ENCODE measurements at places on chromosomes 6 and 20.

DNA sequence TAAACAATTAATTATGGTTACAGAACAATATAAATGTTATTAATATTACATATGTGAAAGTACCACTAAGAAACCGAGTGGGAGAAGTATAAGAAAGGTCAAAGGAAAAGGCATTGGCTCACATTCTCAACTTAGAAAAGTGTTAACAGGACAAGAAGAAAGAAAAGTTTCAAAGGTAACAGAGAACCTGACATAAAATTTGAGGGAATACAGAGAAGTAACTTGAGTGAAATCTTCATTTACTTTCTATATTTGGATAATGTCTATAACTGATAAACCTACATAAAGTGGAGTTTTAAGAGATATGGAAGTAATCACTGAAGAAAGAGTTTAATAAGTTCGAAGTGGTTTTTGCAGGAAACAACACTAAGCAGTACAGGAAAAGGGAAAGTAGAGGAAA lies 30.1 kb downstream of the REPS1 start:
- no peak for DNase-seq

DNA sequence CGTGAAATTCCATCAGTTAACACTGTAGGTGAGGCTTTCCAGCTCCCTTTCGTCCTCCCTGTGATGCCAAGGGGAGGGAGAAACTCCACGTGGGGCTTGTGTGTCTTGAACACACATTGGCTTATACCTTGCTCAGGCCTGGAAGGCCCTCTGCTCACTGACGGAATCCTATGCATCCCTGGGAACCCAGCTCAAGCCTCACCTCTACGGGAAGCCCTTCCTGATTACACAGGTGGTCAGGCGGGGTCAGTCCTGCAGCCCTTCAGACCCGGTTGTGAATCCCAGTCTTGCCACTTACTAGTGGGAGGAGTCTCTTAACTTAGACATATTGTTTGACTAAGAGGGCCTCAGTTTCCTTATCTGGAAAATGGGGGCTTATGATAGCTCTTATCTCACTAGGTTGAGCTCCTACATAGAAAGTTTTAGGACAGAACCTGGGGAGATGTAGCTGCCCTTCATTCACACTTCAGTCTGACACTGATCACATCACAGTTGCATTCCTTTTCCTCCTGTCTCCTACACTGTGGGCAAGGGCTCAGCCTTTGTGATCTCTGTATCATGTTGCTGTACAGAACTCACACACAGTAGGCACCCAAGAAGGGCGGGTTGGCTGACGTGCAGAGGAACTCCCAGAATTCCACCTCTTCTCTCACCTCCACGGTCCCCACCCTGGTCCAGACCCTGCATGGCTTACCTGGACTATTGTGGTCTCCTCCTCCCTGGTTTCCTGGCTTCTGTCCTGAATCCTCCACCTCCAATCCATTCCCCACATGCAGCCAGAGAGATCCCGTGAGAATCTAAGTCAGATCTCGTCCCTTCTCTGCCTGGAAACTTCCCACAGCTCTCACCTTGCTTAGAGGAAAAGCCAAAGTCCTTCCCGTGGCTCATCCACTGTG lies 129.6 kb downstream of the CEBPB start:
- no peak for DNase-seq

DNA sequence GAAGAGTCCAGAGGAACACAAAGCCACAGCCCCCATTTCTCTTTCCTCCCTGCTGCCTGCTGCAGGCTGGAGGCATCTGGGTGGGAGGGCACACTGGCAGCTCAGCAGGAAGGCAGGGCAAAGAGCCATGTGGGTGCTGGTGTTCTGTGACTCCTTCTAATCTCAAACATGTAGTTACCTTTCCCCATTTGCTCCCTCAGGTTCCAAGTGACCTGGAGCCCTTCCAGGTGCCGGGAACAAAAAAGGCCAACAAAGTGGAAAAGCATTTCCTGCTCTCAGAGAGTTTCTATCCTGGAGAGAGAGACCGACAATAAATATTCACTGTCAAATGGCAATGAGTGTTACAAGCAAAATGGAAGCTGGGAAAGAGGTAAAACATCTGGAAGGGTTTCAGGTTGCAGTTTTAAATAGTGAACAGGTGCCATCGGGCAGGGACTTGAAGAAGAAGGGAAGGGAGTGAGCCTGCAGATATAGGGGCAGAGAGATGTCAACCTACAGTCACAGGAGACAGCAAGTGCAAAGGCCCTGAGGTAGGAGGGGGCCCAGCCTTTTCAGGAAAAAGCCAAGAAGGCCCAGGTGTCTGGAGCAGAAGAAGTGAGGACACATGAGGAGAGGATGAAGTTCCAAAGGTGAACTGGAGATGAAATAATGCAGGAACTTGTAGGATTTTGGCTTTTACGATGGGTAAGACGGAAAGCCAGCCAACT lies 43.6 kb upstream of the IYD start:
- no peak for DNase-seq

- DNase-seq, result no peak
These were observed 48.7 kb upstream of the TAB2 start for GRCh38 chr6:149268768-149269167.

DNA sequence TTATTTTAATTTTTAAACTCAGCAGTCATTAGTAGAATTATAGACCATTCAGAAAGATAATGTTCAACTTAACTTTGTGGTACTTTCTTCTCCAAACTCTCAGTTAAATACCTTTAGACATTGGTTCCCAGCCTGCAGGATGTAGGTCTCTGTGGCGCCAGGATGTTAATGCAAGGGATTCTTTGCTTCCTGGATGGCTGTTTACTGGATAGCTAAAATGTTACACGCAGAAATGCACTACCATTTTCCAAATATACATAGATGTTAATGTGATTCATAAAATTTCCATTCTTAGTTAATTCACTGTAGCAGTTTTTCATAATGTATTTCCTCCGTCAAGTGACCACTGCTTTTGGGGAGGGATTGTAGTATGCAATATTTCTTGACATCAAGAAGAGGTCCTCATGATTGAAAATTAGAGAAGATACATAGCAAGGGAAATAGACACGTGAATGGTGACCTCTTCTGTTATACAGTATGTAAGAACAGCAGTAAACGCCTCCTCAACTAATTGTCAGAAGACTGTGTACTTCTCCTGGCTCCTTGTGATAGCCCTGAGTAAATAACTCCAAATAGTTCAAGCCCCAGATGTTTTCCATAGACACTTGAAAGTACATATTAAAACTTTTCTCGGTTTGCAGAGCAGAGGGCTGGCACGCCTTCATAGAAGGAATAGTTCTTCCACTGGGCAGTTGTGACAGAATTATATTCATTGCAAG lies 128.8 kb downstream of the LCA5 start:
- no peak for DNase-seq

- peak; percentile 70 for DNase-seq
These were observed 154.7 kb downstream of the JARID2 start for GRCh38 chr6:15400572-15401004.

- DNase-seq, result no peak
These were observed 6.9 kb downstream of the EDN3 start for GRCh38 chr20:59307270-59307669.

GRCh38 chr20:62409931-62410745 lies 3.1 kb upstream of the CABLES2 start:
- DNase-seq, result peak; percentile 54

- no peak for DNase-seq
These were observed 104.8 kb downstream of the GMDS start for GRCh38 chr6:2140438-2141128.

DNA sequence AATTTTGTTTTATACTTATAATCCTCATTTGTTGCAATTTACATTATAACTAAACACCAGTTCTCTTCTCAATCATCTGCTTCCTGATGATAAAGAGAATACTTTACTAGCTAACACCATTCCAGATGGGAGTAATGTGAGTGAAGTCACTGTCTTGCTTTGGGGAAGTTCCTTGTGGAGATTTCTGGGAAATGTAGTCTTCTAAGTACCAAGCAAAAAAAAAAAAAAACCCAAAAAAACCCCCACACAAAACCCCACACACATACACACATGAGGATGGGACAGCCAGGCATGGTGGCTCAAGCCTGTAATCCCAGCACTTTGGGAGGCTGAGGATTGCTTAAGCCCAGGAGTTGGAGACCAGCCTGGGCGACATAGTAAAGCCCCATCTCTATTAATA lies 2.2 kb upstream of the SNPH start:
- no peak for DNase-seq

DNA sequence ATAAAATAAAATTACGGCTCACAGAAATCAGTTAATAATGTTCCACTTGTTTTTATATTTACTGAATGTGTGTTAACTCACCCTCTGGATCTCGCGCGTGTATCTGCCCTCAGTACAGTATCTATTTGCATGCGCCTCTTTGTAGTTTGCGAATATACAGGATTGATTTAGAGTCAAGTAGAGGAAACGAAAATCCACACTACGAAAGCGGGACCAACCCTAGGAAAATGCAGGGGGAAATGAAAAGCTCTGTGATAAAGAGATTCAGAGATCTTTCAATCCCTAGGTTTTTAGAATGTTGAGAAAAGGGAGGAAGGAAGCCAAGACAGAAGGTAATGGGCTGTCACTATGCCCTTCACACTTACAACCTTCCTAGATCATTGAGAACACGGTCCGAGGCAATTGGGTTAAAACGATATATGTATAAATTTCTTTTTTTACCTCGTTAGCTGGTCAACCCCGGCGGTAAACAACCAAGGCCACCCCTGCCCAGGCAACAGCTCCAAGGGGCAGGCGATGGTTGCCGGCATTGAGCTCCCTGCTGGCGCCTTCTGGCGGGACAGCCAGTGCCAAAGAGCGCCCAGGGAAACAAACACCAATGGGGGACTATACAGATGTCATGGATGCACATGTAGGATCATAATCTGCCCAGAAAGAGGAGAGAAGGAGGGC lies 792 bp upstream of the FUT9 start:
- no peak for DNase-seq

DNA sequence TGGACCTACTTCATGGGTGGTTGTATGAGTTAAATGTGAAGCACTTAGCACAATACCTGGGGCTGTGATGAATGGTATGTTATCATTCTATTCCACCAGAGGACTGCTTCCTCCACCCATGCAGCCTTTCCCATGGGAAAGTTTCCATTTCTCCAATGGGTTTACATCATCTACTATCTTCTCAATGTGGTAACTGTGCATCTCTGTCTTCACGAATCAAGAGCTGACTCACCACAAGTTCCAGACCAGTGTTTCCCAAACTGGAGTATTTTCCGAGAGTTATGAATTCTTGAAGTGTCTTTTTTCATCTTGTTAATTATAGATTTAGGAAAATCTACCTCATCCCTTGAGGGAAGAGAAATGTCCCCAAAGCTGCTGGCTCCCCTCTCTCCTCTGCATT lies 182.8 kb downstream of the UNC5CL start:
- no peak for DNase-seq

- DNase-seq, result peak; percentile 86
These were observed 124.2 kb upstream of the PTPN1 start for GRCh38 chr20:50385733-50386640.

GRCh38 chr6:7004581-7005297 lies 103.0 kb upstream of the RREB1 start:
- no peak for DNase-seq

GRCh38 chr6:105713474-105714118 lies 310.7 kb upstream of the PREP start:
- no peak for DNase-seq

DNA sequence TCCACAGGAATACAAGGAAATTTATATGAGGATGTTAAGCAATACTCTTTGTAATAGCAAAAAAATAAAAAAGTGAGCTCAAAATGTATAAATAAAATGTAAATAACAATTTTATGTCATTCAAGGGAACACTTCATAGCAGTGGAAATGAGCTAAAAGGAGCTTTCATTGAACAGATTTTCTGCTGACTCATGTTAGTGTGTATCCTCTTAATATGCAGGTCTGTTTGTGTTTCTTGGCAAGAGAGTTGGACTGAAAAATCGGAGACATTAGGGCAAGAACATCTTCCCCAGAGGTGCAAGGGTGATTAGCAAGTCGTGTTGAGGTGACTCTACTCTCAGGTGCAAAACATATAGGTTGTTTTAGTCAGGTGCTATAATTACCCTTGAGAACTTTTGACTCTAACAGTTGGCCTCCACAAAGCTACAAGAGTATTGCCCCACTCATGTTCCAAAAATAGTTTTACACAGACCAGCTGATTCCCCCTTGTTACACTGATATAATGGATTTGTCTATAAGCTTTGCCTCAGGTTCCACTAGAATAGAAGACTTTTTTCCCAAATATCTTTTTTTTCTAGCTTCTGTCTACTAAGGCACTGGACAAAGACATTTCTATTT lies 702.9 kb downstream of the TENT5A start:
- DNase-seq, result no peak

GRCh38 chr6:69111301-69111700 lies 476.2 kb downstream of the ADGRB3 start:
- DNase-seq, result no peak

DNA sequence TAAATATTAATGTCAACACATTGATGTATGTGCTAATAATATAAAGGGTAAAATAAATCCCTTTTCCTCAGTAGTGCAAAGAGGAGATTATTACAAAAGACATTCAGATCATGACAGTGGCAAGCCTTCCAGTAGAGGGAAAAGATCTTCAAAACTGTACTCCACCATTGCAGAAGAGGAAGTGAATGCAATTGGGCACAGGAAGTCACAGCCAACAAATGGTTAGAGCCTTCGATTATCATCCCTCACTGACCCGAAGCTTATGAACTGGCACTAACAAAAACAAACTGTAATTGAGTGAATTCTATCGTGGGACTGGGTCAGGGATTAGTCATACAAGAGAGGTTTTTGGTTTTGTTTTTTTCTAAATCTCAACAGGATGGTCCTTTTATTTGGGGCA lies 39.3 kb upstream of the SCGN start:
- DNase-seq, result no peak

GRCh38 chr6:46923476-46923875 lies 1.7 kb upstream of the ADGRF5 start:
- no peak for DNase-seq

DNA sequence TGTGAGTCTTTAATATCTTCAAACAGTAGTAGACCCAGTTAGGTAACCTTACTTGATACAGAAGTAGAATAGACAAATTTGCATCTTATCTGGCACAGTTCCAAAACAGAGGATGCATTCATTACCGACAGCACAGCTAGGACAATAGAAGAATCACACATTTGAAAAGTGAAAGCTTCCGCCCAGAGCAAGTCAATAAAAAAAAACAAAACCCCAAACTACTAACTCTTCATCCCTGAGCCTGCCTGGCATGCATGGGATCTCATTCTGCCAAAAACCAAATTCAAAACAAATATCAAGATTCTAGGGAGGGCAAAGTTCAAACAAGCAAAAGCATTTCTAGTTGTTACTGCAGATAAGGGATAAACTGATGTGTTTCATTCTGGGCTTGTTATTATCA lies 235.4 kb downstream of the BTBD9 start:
- DNase-seq, result no peak
